ENCODE measurements at places on chromosomes 4 and X.
A peak's percentile ranks its signal among the peaks of the same experiment; 100 is the strongest.

DNA sequence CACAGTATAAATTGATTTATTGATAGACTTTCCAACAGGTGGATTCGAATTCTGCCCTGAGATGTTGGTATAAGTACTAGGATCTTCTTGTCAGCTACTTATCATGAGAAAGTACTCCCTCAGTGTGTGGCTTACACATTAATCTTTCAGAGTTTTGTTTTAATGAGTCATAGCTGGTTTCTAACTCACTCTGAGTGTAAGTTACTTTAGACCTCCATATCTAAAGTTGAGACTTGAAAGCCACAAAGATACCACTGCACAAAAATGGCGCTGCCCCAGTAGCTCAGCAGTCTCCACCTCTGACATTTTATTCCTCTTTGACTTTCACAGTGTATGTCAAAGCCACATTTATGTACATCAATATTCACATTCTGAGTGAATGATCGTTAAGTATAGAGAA, 318.5 kb downstream of the ARAP2 start:
- no peak for DNase-seq

DNA sequence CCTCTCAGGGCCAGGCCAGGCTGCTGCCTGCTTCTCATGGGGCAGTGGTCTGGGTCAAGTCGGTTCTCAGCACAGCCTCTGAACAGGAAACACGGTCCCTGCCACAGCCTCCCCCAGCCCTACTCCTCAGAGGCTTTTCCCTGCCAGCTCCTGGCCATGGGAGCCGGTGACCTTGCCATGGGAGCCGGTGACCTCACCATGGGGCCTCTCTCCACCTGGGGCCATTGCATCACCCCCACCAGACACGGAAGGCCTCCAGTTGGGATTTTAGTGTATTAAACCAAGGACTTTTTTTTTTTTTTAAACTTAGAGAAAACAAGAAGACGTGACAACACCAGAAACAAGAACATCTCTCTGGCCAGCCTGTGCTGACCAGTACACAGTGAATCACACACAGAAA, 25.6 kb downstream of the ETDB start:
- no peak for DNase-seq

GRCh38 chr4:184645904-184646610, 3.2 kb downstream of the CASP3 start:
- DNase-seq, result no peak

GRCh38 chrX:97429101-97429500, 545.4 kb downstream of the RPA4 start:
- no peak for DNase-seq

DNA sequence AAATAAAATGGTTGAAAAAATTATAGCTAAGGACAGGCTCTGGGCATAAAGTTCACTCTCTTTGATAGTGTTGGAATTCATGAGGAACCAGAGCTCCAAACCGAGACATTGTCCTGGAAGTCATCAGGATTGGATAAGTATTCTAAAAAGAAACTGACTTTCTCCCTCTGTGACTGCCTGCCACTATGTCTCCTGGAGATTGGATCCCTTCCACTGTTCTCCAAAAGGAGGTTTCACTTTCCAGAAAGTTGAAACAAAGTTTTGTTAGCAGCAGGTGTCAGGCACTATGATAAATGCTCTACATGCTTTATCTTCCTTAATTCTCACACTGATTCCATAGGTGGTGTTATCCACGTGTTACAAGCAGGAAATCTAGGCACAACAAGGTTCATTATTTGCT, 16.8 kb downstream of the BANK1 start:
- no peak for DNase-seq

DNA sequence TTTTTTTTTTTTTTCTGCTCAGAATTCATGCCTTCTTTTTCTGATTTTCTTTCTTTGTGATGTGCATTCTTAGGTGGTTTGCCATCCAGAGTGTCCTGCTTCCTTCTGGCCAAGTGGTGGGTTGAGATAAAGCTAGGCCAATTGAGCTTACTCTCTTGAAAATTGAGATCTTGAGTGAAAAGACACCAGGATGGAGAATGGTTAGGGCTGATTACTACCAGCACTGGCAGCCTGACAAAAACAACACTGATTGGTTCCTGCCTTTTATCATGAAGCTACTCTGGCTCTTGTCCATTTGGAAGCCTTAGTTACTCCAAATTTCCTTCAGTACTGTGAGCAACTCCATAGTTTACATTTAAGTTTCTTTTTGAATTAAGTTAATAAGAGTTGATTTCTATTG, 404.0 kb downstream of the PPARGC1A start:
- no peak for DNase-seq

DNA sequence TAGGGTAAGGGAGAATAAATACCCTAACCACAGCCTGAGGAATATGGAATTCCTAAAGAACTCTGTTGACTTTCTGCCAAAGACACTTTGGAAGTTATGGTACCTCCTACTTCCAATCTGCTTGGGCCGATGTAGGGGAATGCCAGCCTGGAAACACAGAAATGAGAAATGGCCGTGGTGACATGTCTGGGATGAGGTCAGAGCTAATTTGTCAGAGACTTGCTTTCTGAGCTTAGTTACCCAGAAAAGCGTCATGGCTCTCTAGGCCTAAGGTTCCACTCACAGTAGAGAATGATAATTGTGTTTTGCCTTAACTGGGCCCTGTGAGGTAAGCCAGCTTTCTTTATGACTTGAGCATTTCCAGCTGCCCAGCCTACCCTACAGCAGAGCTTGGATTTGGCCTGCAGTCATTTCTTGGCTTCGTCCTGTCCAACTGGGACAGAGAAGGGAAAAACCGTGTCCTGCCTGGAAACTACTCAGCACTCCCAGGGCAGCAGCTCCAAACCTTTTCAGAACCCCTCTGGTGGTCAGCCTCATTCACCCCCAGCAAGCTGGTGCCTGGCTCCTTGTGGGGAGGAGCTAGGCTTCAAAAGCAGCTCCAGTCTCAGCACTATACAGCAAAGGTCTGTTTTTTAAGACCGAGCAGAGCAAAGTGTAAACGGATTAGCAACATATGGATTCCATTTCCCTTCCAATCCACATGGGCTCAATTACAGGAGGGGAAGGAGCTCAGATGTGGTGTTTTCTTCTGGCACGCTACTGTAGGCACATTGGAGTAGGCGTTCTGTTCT, 92.3 kb downstream of the RLIM start:
- no peak for DNase-seq

- DNase-seq, result no peak
These were observed 955.5 kb upstream of the PRKX start for GRCh38 chrX:4668802-4669536.

DNA sequence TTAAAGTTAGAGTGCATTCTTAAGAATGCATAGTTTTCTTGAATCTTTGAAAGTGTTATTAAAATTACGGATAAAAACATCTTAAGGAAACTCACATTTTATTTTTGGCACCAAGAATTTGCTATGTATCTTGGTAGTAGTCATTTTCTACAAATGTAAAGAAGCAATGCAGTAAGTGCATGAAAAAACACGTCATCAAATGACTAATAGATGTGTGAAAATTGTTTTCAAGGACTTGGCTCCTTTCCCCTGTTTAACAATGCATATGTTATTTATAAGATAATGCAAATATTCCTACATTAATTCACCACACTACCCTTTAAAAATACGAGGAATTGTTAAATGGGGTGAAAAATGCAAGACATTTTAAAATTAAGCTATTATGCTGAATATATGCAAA, 461.2 kb upstream of the PCDH7 start:
- DNase-seq, result no peak

GRCh38 chr4:158622251-158622650, 49.4 kb downstream of the C4orf46 start:
- no peak for DNase-seq

- no peak for DNase-seq
These were observed 257.2 kb downstream of the FBXW7 start for GRCh38 chr4:152278505-152279233.

DNA sequence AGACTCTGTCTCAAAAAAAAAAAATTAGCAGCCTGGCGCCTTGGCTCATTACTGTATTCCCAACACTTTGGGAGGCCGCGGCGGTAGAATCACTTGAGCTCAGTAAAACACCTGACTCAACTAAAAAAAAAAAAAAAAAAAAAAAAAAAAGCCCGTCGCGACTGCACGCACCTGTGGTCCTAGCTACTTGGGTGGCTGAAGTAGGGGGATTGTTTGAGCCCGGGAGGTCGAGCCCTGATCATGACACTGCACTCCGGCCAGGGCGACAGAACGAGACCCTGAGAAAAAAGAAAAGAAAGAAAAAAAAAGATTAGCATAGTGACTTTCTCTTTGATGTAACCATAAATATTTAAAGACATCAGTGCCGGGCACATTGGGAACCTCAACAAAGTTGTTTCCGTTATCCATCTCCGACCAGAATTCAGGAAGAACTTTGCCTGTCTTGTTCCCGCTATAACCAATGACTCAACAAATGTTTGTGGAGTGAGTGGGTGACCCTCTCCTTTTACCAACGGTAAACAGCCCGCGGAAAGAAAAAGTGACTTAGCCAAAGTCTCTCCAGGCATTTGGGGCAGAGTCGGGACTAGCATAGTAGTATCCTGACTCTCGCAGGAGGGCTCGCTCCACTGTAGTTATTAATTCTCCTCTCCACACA, 553 bp upstream of the MED28 start:
- no peak for DNase-seq

- DNase-seq, result peak; percentile 30
These were observed 1.8 kb downstream of the EPHA5 start for GRCh38 chr4:65668201-65669089.

DNA sequence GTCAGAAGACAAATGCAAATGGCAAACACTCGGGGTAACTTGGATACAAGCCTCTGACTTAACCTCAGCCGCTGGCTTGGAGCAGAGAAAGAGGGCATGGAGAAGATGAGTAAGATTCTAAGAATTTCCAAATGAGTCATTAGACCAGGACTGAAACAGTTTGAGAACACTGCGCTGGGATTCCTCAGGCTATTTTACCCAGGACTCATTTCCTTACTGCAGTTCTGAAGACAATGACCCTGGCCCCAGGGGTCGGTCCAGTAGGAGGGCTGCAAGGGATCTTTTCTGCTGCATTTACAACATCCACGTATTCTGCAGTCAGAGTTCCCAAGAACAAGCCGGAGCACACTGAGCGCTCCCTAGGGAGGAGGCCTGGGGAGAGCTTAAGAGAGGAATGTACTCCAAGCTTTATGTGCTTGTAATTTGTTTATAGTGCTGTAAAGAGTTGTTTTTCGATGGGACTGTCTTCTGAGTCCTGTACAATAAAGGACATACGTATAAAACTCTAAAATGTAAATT, 27.3 kb upstream of the SORBS2 start:
- peak; percentile 79 for DNase-seq

- DNase-seq, result no peak
These were observed 163.6 kb downstream of the ZNF674 start for GRCh38 chrX:46381630-46382029.

GRCh38 chr4:95531141-95531540, 17.6 kb downstream of the UNC5C start:
- no peak for DNase-seq

DNA sequence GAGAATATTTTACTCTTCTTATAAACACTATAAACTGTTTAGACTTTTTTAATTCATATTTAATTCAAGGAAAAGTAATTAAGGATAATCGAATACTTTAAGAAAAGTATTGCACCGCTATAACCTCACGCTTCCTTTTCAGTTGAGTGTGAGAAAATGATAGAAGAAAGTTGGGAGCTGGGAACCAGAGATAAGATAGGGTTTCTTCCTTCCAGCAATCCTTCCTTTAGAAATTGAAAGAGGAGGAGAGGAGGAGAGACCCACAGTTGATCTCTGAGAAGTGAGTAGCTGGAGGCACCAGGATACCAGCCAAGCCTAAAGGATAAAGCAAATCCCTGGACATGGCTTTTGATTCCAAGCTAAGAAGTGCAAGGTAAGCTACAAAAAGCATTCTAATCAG, 242.3 kb upstream of the NOCT start:
- no peak for DNase-seq

GRCh38 chr4:123455360-123455759, 58.8 kb downstream of the SPRY1 start:
- no peak for DNase-seq

DNA sequence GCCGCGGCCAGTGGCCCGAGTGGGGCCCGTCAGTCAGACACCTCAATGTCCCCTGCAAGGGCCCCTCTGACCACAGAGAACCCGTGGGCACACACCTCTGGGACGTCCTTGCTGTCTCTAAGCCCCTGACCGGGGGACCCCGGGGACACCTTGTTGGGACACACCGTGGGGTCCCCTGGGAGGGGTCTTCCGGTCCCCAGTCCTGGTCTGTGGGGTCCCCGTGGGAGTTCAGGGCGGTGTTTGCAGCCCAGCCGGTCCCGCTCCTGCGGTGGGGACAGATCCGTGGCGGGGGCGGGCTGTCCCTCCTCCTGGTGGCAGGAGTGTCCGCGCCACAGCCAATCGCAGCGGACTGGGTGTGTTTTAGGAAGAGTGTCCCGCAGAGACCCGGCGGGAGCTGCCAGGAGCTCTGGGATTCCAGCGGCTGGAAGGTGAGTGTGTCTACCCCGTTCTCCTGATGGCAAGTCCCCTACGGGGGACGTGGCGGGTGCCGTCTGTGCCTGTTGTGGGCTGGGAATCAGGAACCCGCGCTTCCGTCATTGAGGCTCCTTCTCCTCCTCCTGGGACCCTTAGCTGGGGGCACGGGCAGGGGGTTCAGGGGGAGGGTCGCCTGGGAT, 5.1 kb upstream of the PLCXD1 start:
- peak; percentile 84 for DNase-seq

GRCh38 chr4:152220201-152220666, 315.7 kb downstream of the FBXW7 start:
- DNase-seq, result no peak

DNA sequence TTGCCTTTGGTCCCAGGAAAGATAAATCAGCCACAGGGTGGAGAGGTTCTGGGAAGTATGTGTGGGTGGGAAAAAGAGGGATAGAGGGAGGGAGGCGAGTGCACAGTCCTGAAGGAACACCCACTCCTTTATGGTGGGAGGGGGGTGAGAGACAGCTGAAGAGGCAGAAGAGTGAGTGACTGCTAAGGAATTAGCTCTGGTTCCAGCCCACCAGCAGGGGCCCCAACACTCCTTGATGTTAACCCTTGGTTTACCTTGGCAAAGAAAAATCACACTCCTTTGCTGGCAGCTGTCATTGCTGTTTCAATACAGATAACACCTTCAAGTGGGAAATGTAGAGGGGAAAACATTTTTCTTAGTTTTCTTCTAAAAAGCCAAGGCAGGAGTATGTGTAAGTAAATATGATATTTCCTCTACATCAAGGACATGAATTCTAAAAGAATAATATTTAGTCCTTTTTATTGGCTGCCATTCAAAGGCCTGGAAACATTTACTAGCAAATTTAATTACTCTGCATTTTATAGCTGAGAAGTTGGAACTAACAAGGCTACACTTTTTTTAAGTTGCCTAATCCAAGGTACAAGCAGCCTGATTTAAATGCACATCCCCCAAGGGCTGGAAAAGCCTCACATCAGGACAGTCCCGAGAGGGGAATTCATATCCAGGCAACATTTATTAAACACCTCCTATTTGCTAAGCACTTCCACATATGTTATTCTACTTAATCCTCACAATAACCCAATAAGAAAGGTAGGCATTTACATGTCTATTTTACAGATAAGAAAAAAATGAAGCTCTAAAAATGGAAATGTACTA, 81.7 kb downstream of the HS6ST2 start:
- no peak for DNase-seq

DNA sequence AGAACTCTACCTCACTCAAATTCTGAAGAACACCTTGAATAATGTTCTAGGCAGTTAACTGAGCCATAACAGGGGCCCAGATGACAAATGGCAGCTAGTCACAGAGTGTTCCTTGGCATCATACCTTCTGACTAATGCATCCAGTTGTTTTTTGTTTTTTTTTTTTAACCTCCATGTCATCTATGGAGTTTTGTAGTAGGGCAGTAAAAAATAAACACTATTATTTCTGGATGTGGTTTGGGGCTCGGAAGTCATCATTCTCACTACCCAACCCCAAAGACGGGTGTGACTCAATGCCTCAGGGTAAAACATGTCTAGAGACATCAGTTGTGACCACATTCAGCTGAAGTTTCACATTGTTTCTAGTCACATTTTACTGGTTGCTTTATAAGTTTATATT, 31.2 kb upstream of the MCF2 start:
- no peak for DNase-seq
